ENCODE measurements at places on chromosomes 12 and 14. TPM values are rescaled to one million over a fixed set of nuclear protein-coding genes. Genes with fewer than 3 reads are reported as not detected.

GRCh38 chr14:34012978-34013720, 62.3 kb upstream of the EGLN3 start:
- DNase-seq: no peak

DNA sequence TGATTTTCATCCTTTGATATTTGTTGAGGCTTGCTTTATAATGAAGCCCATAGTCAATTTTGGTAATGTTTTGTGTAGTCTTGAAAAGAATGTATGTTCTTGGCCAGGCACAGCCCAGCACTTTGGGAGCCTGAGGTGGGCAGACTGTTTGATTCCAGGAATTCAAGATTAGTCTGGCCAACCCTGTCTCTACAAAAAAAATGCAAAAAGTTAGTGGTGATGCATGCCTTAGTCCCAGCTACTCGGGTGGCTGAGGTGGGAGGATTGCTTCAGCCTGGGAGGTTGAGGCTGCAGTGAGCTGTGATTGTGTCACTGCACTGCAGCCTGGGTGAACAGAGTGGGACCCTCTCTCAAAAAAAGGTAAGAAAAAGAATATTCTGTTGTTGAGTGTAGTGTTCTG, 10.8 kb downstream of the ETNK1 start:
- DNase-seq: no peak

- DNase-seq: no peak
Observed at GRCh38 chr12:83018088-83018487, 331.4 kb downstream of the TMTC2 start.

GRCh38 chr12:92036061-92036620, 109.5 kb downstream of the BTG1 start:
- no peak for DNase-seq

DNA sequence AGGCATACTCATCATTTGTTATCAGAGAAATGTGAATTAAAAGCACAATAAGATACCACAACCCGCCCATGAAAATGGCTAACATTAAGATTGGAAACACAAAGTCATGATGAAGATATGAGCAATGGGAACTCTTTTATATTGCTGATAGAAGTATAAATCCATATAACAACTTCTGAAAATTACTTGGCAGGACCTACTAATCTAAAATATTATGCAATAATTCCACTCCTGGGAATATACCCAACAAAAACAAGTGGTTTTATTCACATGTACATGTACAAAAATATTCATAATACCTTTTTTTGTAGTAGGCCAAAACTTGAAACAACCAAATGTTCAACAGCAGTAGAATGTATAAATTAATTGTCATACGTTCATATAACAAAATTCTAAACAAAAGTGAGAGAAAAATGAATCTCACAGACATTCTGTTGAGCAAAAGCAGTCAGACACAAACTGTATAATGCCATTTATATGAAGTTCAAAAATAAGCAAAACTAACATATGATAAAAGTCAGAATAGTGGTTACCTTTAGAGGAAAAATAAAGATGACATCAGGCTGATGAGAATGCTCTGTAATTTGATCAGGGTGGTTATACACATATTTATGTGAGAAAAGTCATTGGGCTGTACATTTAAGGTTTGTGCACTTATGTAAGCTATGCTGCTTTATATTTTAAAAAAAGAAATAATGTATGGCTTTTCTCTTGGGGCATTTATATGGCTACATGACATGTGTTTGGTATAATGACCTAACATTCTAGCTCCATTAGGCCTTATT, 309.2 kb upstream of the KITLG start:
- DNase-seq: no peak

GRCh38 chr14:92706386-92706785, 42.0 kb downstream of the LGMN start:
- DNase-seq: no peak

- DNase-seq: no peak
Observed at GRCh38 chr12:19970821-19971220, 397.5 kb upstream of the PDE3A start.

DNA sequence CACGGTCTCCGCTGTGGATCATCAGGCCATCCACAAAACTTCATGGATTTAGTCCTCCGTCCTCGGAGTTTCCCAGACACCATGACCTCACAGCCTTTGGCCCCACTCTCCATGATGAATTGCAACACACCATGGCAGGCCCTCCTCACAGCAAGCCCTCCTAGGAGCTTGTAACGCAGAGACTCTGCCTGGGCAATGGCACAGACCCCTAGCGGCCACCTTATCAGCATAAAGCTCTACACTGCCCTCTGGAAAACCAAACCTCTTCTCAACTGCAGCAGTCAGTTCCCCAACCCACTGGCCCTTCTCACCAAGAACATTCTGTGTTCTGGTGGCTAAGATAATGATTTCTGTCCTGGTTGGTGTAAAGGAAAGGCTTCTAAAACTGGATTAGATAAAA, 238.4 kb upstream of the USP15 start:
- DNase-seq: no peak

DNA sequence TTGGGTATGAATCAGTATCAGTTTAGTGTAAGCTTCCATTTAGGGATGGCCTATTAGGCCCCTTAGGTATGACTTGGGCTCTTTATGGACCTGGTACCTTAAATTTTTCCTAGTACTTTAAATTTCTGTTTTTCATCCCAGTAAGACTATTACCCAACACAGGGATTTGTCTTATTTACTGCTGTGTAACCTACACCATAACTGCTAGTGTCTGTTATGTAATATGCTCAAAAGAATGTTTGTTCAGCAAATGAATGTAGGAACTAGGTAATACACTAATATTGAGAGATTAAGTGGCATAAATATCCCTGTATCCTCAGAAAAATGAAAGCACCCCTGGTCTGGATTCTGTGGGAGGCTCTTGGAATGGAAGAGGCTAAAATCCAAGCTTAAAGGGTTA, 63.7 kb upstream of the YARS2 start:
- no peak for DNase-seq

The TBX5 gene
- total RNA-seq: 0.20 TPM

The MUCL1 gene
- not detected for total RNA-seq

The NGB gene
- not detected for total RNA-seq

The HOXC12 gene
- total RNA-seq: not detected
